ENCODE measurements at places on chromosomes 2 and 18.

DNA sequence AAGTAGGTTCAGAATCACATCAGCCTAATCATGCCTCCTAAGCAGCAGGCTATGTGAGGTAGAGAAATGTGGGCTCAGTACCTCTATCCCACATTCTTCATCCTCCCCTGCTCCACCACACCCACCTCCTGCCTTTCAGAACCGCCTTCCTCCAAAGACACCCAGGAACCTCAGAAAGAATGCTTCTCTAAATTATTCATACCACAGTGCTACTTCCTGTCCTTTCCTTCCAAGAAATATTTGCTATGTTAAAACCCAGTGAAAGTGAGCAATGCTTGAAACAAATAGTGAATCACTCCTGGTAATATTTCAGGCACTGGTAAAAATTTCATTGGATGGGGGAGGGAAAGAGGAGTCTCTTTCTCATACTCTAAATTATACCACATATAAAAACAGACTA, 24.0 kb upstream of the CREB1 start:
- no peak for DNase-seq

- DNase-seq: no peak
These were observed at the start of gene DIPK1C for GRCh38 chr18:74457043-74457724. Gene DIPK1C (minus strand): TSS chr18:74457308. CDS start chr18:74457259, 49 bp downstream.

- DNase-seq: no peak
These were observed 259.8 kb upstream of the APCDD1 start for GRCh38 chr18:10194592-10194991.

- DNase-seq: no peak
These were observed 172.0 kb downstream of the MC4R start for GRCh38 chr18:60200558-60200957.

- DNase-seq: no peak
These were observed 47.4 kb upstream of the DNAJC10 start for GRCh38 chr2:182668671-182669070.

GRCh38 chr2:74602586-74603281, 45.4 kb downstream of the M1AP start:
- DNase-seq: no peak

GRCh38 chr18:9919564-9920232, 5.9 kb downstream of the VAPA start:
- DNase-seq: no peak

DNA sequence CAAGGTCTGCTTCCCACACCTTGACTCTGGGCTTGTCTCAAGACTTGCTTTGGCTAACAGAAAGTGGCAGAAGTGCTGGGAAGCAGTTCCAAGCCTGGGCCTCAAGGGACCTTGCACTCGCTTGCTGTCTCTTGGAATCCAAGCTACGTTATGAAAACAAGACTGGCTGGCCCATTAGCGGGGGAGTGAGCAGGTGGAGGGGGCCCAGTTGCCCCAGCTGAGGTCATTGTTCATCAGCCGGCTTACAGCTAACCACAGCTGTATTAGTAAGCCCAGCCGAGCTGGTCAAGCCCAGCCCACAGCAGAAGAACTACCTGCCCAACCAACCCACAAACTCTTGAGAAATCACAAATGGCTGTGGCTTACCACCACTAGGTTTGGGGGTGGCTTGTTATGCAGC, 63.1 kb downstream of the MARCO start:
- DNase-seq: no peak

GRCh38 chr2:181163139-181163538, 182.7 kb downstream of the UBE2E3 start:
- DNase-seq: no peak
